Breast epithelium (tissue), 4 donors: ENCODE measurements at places on chromosomes 2 and 18. TPM values are rescaled to one million over a fixed set of nuclear protein-coding genes. Genes with fewer than 3 reads are reported as not detected.

The SPP2 gene
- total RNA-seq, result not detected

GRCh38 chr2:10798783-10799182 is 13.8 kb downstream of the PDIA6 start:
- no peak for DNase-seq

- DNase-seq, result no peak
Measured at GRCh38 chr2:21245565-21245964, 121.8 kb downstream of the TDRD15 start.

The MARCHF7 gene
- total RNA-seq, result 128 TPM
